NCI-H2081 treated with DMSO at 0.1 percent for 48 hours (cell line): ENCODE measurements at places on chromosomes 13 and 19.

- DNase-seq = no peak
Observed at GRCh38 chr19:38387550-38388348, at the start of gene GGN. Gene GGN, minus strand, starts transcription at chr19:38388034. Its CDS starts 773 bp downstream, at chr19:38387261.

GRCh38 chr19:3135961-3136683 lies at the start of gene GNA15:
Gene GNA15, plus strand, starts transcription at chr19:3136033. Its CDS starts 418 bp downstream, at chr19:3136451.
- DNase-seq = no peak

- DNase-seq = no peak
Observed at GRCh38 chr13:59304596-59304995, 859.1 kb downstream of the DIAPH3 start.

- no peak for DNase-seq
Observed at GRCh38 chr19:43561139-43561970, 14.0 kb downstream of the XRCC1 start.

DNA sequence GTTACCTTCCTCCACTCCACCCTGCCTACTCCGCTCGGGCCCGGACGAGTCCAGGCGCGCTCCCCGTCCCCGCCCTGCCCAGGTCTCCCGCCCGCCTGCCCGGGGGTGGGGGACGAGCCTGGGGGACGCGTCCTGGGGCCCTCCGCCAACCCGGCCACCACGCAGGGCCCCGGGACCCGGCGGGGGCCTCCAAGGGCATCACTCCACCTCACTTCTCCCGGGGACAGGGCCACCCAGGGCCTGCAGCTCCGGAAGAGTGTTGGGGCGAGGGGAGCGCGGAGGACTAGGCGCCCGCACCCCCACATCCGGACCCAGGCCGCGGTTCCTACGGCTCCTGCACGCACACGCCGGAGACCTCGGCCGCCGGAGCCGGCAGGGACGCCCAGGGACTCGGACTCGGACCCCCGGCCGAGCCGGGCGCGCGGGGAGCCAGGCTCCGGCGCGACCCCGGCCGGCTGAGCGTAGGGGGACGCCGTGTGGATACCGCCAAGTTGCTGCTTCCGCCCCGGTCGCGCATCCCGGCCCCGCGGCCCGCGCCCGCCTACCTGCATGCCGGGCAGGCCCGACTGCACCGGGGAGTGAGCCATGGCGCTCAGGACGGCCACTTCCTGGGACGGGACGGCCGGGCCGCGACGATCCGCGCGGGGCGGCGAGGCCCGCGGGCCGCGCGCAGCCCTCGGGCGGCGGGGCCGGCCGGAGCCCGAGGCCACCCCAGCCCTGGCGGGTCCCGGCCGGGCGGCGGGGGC lies 534 bp downstream of the STK24 start:
- DNase-seq = no peak

GRCh38 chr13:32737679-32738078 lies 151.4 kb downstream of the PDS5B start:
- DNase-seq = no peak

GRCh38 chr19:38055010-38055409 lies 148.0 kb downstream of the SIPA1L3 start:
- DNase-seq = no peak

DNA sequence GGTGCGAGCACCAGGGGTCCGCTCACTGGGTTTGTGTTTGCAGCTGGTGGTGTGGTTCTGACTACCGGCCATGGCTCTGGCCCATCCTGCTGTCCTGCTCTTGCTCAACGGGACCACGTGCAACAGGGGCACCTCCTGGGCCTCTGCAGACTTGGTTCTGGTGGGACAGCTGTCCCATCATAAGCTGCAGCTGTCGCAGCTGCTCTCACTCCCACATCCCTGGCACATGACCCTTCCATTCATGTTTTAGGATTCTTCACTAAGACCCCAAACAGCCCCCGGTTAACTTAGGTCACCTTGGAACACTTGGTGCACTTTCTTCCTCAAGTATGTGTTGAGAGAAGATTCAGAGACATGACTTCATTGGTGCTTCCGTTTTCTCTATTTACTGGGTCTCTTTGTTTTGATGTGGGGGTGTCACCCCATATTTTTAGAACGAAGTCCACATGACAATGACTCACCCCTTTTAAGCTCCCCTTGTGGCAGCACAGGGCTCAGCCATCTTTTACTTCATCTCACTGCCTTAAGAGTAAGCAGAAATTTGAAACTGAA lies 68.4 kb upstream of the ARHGEF7 start:
- DNase-seq = no peak

DNA sequence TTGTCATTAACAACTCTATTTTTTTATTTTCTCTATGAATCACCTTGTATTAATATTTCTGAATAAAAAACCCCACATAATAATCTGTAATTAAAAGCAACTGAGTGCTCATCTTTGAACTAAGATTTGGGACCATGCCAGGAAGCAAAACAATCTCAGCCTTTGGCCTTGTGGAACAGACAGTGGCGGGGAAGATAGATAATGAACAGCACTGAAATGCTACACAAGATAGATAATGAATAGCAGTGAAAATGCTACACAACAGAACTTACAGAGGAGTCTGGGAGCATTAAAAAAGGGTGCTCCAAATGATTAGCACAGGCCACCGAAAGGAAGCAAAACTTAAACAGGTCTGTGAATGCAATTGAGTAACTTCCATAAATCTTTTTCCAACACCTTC lies 134.9 kb downstream of the GPC5 start:
- DNase-seq = no peak

DNA sequence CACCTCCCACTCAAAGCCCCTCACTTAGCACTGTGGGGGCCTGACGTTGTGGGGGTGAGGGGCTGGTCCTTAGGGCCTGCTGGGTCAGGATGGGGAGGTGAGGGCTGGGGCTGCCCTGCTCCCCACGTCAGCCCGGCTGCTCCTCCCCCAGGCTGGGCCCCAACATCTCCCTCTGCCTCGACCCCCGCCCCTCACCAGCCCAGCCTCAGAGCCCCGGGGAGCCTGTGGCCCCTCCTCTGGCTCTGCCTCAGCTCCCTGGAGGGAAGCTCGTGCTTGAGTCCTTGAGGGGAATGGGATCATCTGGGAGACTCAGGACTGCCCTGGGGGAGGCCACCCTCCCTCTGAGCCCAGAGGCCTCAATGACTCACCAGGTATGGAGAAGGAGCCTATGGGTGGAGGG lies 6.8 kb downstream of the LILRA4 start:
- no peak for DNase-seq

DNA sequence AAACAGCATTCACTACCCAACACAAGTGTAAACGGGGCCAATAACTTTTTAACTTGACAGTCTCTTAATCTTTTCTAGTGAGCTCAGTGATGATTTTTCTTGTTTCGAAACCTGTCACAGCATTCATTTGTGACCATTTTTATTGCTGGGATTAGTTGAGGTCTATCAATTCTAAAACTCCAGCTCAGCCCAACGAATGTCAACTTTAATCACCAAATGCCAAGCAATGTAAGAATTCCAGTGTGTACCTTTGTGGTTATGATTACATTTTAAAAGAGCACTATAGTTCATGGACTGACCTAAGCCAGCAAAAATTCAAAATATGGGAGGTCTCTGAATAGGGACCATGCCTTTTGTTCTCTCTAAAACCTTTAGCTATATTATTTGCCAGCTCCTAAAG lies 694.3 kb upstream of the SGCG start:
- no peak for DNase-seq

DNA sequence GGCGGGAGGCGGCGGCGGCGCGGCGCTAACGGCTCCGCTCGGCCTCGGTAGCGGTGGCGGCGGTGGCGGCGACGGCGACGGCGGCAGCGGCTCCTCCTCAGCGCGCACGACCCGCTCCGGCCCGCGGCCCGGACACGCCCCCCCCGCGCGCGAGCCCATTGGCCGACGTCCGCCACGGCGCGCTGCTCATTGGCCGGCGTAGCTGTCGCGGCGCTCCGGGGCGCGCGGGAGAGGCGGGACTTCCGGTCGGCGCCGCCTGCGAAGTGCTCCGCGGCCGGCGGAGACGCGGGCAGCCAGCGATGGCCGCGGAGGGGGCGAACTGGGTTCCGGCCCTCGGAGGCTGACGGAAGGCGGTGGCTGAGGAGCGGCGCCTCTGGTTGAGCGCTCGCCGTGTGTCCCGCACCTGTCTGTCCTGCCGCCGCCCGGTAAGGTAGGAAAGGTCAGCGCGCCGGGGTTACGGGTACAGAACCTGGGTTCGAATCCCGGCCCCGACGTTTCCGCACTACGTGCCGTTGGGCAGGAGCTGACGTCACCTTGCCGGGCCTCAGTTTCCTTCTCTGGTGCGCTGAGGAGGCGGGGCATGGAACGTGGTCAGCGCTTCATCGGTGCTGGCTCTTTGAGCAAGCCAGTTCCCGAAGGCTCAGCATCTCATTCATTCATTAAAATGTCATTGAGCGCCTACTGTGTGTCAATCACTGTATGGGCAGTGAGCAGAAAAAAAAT lies at the start of gene ELAVL1:
Gene ELAVL1, minus strand, starts transcription at position 108 of the 723 bp plus-strand sequence. CDS start 13,826 bp downstream, outside the sequence.
- DNase-seq = peak; percentile 11

DNA sequence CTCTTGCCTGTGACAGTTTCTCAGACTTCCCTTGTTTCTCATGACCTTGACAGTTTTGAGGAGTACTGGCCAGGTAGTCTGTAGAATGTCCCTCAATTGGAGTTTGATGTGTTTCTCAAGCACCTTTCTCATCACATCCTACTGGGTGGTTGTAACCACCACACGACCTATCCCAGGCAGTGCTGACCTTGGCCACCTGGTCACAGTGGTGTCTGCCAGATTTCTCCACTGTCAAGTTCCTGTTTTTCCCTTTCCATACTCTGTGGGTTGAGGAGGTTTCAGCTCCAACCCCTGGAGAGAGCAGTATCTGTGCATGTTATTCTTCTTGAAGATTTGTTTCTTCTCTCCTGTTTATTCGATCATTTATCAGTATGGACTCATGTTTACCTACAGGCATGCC lies 8.4 kb upstream of the UPF3A start:
- no peak for DNase-seq

DNA sequence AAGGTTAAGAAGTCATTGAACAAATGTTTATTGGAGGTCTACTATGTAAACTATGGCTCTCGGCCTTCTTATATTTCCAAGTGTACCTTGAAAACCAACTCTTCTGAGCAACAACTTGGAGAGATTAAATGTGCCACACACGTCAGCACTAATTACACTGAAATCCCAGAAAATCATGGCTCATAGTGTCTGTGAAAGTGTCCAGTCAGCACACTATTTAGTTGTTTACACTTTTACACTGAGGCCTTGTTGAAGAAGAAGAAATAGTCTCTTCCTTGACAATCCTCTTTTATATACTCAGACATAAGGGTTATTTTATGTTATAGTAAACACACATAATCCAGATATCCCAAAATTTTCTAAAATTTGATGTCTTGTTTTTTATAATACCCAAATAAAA lies 30.9 kb upstream of the NBEA start:
- no peak for DNase-seq

GRCh38 chr19:28466107-28467045 lies 746.6 kb downstream of the UQCRFS1 start:
- no peak for DNase-seq

DNA sequence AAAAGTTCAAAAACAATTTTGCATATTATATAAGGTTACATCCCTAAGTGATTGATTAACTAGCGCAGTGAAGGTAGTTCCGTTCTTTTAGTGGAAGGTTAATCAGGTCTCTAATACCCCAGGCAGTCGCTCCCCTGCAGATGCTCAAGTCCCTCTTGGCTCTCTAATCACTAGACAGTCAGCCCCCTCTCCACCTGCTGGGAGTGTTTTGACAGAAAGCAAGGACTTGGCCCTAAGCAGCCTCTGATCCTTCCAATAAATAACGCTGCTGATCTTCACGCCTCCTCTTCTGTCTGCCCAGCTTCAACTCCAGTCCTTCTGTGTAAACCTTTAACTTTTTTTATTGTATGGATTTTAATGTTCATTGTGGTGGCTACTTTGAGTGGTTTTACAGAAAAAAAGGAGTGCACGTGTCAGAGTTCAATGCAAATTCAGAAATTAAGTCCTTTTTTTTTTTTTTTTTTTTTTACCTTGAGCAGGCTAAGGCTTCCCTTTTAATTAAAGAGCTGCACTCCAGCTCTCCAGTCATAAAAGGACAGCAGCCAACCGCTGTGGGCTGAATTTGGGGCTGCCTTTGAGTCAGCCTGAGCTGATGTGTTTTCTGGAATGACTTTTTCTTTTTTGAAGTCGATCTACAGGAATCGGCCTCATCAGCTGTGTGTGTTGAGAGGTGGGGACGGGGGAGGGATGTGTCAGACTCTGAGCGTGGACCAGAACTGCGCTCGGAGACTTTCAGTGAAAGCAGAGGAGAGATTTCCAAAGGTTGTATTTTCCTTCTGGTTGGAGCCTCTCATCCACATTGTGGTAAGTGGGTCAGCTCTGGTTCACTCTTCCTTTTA lies 33.8 kb upstream of the MYO16 start:
- DNase-seq = no peak

DNA sequence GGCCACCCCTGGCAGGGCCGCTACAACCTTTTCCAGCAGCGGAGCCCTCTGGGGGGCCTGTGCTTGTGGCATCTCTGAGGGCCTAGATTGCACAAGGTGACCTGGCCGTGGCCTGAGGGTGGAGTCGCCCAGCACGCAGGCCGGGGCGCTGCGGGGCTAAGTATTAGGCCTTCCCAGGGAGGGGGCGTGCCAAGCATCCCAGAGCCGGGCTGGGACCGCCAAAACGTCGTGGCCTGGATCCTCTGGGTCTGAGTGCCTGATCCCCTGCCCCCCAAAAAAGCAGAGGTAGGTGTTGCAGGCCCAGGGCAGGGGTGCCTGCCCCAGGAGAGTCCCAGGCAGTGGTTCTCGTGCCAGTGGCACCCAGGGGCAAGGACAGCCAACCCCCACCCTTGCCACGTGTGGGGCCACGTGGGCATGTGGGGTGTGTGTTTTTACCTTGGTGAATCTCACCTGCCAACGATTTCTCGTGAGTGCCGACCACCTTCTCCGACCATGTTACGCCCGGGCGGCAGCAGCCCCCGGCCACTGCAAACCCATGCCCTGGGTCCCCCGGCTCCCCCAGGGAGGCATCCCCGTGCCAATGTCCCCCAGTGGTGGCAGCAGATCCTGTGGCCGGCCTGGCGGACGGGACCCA lies 12.6 kb upstream of the GNA15 start:
- DNase-seq = no peak

DNA sequence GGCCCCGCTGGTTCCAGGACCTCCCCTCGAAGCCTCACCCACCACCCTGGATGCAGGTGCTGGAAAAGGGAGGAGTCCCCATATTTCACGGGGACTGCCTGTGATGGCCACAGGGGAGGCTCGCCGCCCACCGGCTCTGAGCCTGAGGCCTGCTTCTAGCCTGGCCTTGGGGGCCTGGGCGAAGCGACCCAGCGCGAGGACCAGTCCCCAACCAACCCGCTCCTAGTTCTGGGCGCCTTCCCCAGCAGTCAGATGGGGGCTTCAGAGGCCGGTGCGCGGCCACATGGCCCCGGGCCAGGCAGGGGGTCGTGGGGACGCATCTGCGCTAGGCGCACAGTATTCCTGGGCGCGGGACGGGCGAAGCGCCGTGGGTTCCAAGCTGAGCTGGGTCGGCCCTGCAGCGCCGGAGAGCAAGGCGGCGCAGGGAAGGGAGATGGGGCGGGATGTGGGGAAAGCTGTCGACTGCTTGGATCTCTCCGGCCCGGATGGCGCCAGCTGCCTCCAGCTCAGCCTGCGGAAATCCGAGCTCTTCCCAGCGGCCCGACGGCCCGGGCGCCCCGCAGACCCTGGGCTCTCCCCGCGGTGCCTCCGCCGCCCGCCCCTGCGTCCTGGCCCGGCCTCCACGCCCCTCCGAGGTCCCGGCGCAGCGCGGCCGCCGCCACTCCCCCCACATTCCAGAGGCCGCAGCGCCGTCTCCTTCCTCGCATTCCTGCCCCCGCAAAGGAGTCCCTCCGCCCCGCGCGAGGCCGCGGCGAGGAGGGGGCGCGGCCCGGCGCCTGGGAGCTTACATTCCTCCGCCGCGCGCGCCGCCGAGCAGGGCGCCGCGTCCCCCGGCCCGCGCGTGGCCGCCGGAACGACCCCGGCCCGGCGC lies at the start of gene WTIP:
Gene WTIP, plus strand, starts transcription at position 788 of the 871 bp plus-strand sequence. CDS start 217 bp downstream, outside the sequence.
- DNase-seq = no peak
